Activated T-cell treated with anti-CD3 and anti-CD28 coated beads for 24 hours (primary cell): ENCODE measurements at places on chromosomes 11 and 22.

DNA sequence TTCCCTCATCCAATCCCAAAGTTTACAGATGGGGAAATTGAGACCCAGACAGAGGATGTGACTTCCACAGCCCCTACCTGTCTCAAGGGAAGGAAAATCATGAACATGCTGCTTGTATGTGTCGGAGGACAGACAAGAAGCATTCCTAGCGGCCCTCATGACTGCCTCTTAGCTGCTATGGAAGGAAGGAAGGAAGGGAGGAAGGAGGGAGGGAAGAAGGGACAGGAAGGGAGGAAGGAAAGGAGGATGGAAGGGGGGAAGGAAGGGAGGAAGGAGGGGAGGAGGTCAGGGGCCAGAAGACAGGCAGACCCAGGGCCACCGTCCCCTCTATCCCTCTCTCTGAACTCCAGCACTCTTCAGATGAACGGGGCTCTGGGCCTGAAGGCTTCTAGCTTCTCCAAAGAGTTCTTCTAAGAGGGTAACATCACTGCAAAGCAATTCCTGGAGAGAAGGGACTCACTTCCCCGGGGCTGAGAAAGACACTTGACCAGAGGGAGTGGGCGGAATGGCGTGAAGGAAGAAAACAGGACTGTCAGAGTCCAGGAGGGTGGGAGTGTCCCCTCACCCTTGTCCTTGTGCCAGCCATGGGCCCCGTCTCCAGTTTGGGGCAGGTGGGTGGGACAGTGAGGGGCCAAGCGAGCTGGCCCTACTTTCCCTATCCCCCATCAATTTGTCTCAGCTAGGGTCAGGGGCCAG is 149.4 kb downstream of the FEZ1 start:
- no peak for DNase-seq

DNA sequence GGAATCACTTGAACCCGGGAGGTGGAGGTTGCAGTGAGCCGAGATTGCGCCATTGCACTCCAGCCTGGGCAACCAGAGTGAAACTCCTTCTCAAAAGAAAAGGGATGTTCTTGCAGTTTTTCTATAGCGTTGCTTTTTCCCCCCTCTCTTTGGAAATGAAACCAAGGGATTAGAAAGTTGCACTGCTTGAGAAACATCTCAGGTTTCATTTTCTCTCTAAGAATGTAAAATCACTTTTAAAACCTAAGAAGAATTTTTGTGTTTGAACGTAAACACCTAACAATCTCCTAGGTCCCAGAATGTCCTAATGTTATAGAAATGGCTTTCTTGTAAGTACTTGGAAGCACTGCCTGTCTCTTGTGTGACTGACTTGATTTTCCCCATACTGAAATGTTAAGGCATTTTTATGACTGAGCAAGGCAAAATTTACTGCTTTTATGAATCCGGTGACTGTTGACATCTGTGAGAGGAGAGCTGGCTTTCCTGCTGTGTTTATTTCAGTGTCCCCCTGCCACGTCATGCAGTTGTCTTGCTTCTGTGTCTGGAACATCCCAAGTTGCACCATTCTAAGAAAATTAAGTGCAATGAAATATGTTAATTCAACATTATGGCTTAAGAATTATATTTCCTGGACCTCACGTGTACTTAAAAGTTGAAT is 37.7 kb downstream of the NF2 start:
- DNase-seq: no peak

- no peak for DNase-seq
Observed at GRCh38 chr11:75513250-75513649, 12.5 kb downstream of the GDPD5 start.

DNA sequence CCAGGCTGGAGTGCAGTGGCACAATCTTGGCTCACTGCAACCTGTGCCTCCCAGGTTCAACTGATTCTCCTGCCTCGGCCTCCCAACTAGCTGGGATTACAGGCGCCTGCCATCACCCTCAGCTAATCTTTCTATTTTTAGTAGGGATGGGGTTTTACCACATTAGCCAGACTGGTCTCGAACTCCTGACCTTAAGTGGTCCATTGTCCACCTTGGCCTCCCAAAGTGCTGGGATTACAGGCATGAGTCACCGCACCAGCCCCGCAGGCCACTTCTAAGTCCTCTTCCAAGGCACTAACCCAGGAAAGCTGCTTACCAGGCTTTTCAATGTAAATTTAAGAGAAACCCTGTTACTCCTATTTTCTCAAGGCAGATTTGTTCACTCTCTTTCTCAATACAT is 50.4 kb downstream of the DENND5A start:
- DNase-seq: no peak

- no peak for DNase-seq
Observed at GRCh38 chr11:78607696-78608095, 33.0 kb upstream of the NARS2 start.
